Activated CD8-positive, alpha-beta memory T cell treated with anti-CD3 and anti-CD28 coated beads for 1 hour (primary cell): ENCODE measurements at places on chromosomes 1 and 21.

DNA sequence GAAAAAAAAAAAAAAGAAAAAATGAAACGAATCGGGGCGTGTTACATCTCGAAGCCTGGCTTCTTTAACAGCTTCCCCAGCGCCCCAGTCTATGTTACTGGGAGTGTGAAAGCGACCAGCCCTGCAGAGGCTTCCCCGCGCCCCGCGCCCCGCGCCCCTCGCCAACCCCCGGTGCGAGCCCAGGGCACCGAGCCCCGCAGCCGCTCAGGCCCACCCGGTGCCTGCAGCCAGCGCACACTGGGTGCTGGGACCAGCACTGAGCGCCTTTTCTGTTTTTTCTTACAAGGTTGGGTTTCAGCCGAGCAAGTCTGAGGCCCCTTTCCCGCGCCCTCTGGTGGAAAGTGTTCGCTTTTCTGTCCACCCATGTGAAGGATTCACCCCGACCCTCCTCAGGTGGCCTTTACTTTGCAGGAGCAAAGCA is 42.1 kb upstream of the ZNF496 start:
- peak; percentile 42 for DNase-seq

GRCh38 chr21:45508607-45509565 is 33.4 kb downstream of the SLC19A1 start:
- DNase-seq, result no peak

GRCh38 chr1:117045644-117046043 is 14.5 kb upstream of the TTF2 start:
- no peak for DNase-seq

DNA sequence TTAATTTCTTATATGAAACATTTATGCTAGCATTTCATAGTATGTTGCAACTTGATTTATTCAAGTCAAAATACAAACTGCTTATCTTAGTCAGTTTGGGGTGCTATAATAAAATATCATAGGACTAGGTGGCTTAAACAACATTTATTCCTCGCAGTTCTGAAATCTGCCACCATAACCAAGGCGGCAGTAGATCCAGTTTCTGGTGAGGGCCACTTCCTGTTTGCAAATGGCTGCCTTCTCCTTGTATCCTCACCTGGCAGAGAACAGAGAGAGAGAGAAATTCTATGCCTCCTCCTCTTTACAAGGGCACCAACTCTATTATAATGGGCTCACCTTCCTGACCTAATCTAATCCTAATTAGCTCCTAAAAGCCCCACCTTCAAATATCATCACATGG is 76.1 kb upstream of the RGS2 start:
- no peak for DNase-seq

DNA sequence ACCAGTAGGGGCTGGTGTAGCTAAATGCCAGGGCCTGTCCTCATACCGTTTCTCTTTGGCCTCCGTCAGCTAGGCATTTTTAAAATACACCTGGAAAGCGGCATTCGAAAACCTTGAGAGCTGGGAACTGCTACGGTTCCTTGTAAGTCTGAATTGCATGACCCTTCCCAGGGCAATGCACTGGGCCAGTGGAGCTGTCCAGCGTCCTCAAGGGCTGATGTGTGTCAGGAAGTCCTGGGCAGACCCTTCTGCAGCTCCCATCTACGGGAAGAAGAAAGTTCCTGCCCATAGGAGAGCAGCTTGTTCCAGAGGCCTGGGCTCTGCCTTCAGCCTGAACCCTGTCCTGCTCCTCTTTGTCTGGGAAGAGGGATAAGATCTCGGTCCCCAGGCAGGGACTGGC is 34.1 kb downstream of the UBASH3A start:
- DNase-seq, result no peak

DNA sequence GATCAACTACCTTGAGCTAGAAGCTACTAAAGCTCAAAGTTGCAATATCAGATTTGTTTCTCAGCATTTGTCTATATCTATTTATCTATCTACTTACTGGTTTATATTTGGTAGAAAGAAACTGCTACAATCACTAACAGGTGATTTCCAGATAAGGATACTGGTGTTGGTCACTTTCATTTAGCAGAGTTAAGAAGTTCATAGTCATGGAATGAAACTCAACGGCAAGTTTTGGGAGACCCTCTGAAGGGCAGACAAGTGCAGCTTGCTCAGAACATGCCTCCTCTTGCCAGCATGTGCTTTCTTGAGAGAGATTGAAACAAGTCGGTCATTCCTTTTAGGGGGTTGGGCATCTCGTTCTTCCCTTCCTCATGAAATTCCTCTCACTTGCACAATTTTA is 296.5 kb downstream of the GRIK1 start:
- DNase-seq, result no peak

- DNase-seq, result no peak
Measured at GRCh38 chr1:156399355-156400125, 30.5 kb downstream of the RHBG start.

DNA sequence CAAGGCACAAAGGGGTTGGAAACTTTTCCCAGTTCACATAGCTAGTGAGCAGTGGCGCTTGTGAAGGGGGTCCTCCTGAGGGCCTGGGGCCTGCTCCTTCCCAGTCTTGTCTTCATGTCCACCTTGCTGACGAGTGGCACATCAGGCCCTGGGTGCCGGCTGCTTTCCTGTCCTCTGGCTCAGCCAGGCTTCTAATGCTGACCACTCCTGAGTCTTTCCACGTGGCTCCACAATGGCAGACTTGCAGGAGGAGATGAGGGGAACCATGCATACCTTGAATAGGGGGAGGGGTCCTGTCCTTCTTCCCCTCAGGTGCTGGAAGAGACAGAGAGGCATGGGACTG is 38.7 kb downstream of the MAPKAPK2 start:
- no peak for DNase-seq

GRCh38 chr21:41703857-41704501 is 62.9 kb downstream of the RIPK4 start:
- no peak for DNase-seq

GRCh38 chr1:193634470-193634869 is 448.1 kb upstream of the B3GALT2 start:
- DNase-seq, result no peak

GRCh38 chr1:219837274-219837993 is 90.9 kb downstream of the SLC30A10 start:
- no peak for DNase-seq

- no peak for DNase-seq
Measured at GRCh38 chr1:13593511-13594131, 10.0 kb downstream of the PDPN start.

- peak; percentile 60 for DNase-seq
Measured at GRCh38 chr1:155176544-155177071, 3.0 kb downstream of the TRIM46 start.

DNA sequence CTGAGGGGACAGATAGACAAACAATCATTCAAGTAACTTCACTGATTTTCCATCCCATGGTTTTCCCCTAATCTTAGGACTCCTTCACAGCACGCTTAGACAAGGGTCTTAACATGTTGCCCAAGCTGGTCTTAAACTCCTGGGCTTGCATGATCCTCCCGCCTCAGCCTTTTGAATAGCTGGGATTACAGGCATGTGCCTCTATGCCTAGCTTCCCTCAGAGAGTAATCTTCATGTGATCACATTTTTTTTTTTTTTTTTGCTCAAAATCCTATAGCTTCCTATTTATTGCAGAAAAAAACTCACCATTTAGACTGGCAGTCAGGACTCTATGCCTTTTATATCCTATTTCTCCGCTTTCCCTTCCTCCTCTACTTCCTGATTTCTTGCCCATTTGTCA is 90.4 kb upstream of the DPH5 start:
- no peak for DNase-seq

GRCh38 chr1:202781180-202781579 is 27.0 kb downstream of the KDM5B start:
- no peak for DNase-seq

DNA sequence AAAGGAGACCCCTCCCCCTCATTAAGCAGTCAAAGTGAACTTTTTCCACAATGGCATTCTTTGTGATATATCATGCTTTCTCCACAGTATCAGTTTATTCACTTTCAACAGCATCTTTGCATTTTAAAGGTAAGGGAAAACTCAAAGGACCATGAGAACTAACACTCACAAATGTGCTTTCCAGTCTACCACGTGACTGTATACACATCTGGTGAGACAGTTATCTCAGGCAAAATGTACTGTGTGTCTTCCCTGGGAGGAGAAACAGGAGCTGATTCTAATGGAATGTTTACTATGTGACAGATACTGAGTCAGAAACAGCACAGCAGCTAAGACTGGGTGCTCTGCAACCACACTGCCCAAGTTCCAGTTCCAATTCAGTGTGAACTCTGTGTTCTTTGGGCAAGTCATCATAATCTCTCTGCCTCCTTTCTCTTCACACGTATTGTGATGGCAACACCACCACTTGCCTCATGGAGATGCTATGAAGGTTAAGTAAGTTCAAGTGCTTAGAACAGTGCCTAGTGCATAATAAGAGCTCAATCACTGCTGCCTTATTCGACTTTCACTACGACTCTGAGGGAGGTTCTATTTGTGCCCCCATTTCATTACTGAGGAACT is 79.0 kb downstream of the SLC45A1 start:
- no peak for DNase-seq

DNA sequence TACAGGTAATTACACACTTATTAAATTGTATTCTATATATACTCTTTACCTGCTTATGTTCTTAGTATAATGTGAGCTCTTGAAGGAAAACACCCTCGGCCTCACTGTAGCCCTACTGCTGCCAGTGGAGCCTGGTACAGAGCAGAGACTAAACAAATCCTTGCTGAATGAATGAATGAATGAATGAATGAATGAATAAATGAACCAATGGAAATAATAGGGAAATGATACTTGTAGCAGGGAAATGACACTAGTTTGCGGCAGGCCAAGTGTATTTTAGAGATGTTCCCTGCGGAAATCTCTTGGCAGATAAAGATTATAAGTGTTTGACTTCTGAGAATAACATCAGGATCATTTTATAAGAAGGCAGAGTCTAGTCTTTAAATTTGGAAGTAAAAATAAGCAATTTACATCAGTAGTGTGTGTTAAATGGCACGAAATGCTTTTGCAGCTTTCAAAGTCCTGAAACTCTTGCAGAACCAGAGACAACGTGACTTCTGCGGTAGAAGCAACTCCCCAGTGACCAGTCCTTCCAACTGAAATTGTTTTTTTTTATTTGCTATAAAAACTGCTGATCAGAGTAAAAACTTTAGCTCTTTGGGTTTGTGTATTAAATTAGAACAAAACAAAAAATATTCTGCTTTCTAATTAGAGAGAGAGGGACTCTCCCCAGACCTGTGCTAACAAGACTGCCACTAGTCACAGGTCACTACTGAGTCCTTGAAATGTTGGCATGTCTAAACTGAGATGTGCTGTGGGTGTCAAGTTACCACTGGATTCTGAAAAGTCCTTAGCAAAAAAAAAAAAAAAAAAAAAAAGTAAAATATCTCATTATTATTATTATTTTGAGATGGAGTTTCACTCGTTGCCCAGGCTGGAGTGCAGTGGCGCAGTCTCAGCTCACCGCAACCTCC is 199.3 kb upstream of the MAP1LC3C start:
- DNase-seq, result no peak

- no peak for DNase-seq
Measured at GRCh38 chr1:232017759-232018158, 391.2 kb downstream of the DISC1 start.

GRCh38 chr1:57518496-57518895 is 94.6 kb upstream of the DAB1 start:
- DNase-seq, result no peak

GRCh38 chr1:97764991-97765390 is 155.8 kb downstream of the DPYD start:
- DNase-seq, result no peak

DNA sequence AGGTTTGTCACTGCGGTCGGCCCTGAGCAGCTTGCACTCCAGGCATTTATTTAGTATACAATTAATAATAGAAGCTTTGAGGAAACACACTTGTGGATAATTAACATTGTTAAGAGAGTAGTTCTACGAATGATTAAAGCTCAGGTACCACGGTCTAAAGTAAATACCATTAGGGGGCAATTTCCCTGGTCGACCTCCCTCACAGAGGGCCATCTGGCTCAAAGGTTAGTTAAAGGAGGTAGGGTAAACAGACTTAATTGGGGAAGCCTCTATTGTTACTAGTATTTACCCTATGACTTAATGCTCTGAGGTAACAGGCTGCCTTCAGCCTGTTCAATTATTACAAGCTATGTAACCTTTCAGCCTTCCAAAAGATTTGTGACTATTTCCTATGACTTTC is 122.3 kb upstream of the SLC44A3 start:
- DNase-seq, result no peak

GRCh38 chr21:34930971-34931370 is 118.1 kb downstream of the RUNX1 start:
- no peak for DNase-seq

DNA sequence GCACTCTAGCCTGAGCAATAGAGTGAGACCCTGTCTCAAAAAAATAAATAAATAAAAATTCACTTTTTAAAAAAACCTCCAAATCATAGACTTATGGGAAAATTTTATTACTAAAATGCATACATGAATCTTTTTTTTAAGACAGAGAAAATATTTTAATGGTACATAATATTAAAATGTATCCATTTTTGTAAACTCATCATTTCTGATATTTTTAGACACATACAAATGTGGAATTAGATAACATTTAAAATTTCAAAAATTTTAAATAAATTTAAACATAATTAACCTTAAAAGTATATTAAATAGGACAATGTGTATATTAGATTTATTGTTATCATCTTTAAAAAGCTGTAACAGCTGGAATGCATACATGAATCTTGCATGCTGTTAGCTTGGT is 33.9 kb downstream of the SMAP2 start:
- no peak for DNase-seq

DNA sequence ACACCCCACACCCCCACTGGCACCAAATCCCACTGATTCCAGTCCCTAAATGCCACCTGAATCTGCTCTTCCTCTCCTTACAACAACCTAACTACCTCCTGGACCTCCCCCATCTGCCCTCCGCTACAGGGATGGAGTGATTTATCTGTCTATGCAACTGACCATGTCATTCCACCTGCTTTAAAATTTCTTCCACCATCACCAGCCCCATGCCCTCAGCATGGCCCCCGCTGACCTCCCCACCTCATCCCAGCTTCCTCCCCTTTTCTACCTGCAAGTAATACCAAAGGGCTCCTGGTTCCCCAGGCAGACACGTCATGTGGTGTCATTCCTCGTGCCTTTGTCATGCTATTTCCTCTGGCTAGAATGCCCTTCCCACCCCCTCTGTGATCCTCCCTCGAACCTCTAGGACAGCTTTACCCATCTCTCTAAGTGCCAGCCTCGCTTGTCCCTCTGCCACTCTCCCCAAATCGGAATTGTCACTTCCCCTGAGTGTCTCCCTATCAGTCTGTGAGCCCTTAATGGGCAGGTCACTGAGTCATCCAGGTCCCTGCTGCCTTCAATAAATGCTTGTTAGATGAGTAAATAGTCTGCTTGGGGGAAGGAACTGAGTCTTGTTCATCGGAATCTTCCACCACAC is 3.7 kb downstream of the GJB4 start:
- no peak for DNase-seq

GRCh38 chr1:221251580-221251979 is 372.3 kb downstream of the HLX start:
- DNase-seq, result no peak

- DNase-seq, result no peak
Measured at GRCh38 chr1:2920421-2921015, 100.7 kb upstream of the ACTRT2 start.
